Stimulated activated CD4-positive, alpha-beta T cell treated with anti-CD3 and anti-CD28 coated beads, TNF-alpha, amount 100 ng/mL, for 4 hours (primary cell): ENCODE measurements at places on chromosomes 5 and 9.

DNA sequence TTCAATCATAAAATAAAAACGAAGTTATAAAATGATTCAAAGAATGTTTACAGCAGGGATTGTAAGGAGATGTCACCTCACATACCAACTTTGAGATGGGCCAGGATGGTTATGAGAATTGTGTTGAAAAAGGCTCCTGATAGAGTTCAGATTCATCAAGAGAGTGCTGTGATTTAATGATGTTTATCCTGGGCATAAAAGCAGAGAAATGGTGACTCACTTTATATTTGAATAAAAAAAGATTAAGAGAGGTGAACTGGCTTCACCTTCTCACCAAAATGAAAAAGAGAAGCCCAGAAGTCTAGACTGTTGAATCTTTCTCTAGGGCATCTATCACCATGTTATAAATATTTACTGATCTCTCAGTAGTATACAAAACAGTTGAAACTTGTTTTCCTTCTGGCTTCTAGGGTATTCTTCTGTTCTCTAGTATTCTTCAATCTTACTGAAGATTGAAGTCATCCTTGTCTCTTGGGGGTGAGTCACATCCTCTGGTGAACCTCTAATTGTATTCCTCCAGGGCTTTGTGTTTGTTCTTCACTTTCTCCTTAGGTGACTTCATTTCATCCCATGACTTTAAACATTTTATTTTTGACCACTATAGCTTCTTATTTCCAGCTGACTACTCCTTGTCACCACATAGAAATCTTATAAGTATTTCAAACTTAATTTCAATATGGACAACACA lies 1237.3 kb upstream of the C9orf72 start:
- no peak for DNase-seq

- DNase-seq, result no peak
Observed at GRCh38 chr5:78699552-78700153, 51.1 kb upstream of the LHFPL2 start.

DNA sequence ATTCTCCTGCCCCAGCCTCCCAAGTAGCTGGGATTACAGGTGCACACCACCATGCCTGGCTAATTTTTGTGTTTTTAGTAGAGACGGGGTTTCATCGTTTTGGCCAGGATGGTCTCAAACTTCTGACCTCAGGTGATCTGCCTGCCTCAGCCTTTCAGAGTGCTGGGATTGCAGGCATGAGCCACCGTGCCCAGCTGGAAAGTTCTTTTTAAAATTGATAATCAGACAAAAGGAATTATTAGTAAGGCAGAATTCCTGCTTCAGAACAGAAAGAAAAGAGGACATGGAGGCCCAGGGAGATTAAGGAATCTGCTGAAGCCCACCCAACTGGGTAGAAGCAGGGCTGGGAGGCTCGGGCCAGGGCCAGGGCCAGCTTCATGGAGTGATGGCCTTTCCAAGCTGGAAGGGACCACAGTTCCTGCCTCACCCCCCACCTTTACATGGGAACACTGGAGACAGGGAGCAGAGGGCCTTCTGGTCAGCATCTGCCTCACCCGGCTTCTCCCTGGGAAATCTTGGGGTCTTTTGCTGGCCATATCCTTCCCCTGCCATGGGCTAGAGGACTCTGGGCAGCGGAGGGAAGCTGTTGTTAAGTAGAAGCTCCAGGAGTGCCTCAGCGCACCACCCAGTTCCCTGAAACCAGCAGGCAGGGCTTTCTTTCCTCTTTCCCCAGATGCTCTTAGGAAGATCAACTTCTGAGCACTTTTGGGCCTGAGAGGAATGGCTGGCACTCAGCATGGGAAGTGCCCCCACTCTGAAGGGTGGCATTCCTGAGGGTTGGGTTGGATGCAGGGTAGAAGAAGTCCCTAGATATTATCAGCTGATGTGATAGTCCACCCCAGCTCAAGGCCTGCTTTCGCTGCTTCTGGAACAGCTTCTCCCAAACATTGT lies 70.1 kb downstream of the RGS3 start:
- no peak for DNase-seq

GRCh38 chr5:34530637-34531036 lies 125.5 kb upstream of the RAI14 start:
- DNase-seq, result no peak

- DNase-seq, result no peak
Observed at GRCh38 chr5:154773326-154773725, 18.1 kb downstream of the LARP1 start.

- no peak for DNase-seq
Observed at GRCh38 chr9:121821326-121821725, 169.9 kb downstream of the DAB2IP start.

GRCh38 chr5:126284977-126285696 lies 138.1 kb upstream of the GRAMD2B start:
- no peak for DNase-seq
